Ureter (tissue), 1 donor: ENCODE measurements at places on chromosomes 12 and 14.

- no peak for DNase-seq
Measured at GRCh38 chr14:105761842-105762241, 235.5 kb downstream of the TMEM121 start.

GRCh38 chr14:37470251-37470650 is 124.8 kb downstream of the FOXA1 start:
- no peak for DNase-seq

DNA sequence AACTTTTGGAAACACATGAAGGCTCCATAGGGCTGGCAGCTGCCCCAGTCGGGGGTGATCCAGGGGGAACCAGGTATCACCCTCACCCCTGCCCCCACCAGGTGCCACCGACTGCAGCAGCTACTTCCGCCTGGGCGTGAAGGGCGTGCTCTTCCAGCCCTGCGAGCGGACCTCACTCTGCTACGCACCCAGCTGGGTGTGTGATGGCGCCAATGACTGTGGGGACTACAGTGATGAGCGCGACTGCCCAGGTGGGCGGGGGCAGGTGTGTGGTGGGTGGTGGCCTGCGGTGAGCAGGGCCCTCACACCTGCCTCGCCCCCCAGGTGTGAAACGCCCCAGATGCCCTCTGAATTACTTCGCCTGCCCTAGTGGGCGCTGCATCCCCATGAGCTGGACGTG is 22.3 kb upstream of the NXPH4 start:
- no peak for DNase-seq

- DNase-seq: no peak
Measured at GRCh38 chr12:79524507-79525148, 166.1 kb downstream of the PAWR start.

GRCh38 chr14:32986791-32987540 is 48.3 kb downstream of the NPAS3 start:
- DNase-seq: no peak

GRCh38 chr12:131860472-131861260 is 32.5 kb downstream of the MMP17 start:
- DNase-seq: peak; percentile 60

DNA sequence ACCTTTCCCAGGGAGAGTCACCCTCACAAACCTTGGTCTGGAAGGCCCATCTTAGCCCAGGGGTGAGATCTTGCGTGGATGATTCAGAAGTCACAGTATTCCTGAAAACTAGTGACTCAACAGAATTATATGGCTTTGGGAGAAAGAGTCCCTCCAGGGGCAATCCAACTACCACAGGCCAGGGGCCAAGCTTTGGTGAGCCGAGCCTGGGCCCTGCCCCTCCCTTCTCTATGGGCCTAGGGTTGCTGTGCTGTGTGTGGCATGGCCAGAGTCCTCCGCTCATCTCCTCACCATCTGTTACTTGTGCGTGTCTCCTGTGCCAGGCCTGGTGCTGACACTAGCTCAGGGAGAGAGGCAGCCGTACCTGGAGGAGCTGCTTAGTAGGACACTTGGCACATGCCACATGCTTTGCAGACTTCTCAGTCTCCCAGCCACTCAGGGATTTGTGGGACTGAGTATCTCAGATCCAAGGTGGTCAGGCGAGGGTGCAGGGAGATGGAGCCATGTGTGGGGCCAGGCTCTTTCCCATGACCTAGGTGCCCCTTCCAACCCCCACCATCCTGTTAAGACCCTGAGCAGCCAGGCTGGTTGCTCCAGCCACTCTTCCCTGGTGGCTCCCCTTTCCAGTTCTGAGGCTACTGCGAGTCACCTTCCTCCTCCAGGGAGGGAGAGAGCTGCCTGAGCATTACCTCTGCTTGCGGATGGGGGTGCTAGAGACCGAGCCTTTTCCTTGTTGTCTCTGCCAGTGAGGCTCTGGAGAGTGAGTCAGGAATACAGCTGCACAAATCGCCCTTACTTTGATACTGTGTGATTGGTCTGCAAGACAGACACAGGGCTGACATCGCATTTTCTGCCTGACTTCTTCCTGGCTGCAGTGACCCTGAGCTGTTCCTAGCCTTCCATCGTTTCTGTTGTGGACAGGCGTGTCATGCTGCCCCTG is 94.1 kb downstream of the SLC25A47 start:
- DNase-seq: peak; percentile 74

DNA sequence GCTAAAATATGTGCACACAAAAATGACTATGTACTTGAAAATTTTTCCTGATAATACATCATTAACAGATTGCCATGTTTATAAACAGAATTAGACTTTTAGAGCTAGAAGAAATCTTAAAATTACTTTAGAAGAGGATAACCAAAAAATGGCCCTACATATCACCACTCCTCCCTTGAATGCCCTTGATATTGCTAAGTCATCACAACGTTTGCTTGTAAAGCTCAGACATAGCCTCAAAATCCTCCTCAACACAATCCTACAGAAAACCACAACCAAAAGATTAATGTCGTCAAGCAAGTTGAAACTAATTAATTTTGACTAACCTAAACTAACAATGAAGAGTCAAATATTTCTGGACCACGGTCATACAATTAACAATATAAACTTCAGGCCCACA is 19.4 kb upstream of the NAA30 start:
- no peak for DNase-seq

GRCh38 chr12:26906704-26907103 is 31.1 kb downstream of the INTS13 start:
- DNase-seq: no peak

- peak; percentile 68 for DNase-seq
Measured at GRCh38 chr12:121804417-121805111, 755 bp downstream of the SETD1B start.

- DNase-seq: no peak
Measured at GRCh38 chr12:117053050-117053400, 46.2 kb downstream of the TESC start.

DNA sequence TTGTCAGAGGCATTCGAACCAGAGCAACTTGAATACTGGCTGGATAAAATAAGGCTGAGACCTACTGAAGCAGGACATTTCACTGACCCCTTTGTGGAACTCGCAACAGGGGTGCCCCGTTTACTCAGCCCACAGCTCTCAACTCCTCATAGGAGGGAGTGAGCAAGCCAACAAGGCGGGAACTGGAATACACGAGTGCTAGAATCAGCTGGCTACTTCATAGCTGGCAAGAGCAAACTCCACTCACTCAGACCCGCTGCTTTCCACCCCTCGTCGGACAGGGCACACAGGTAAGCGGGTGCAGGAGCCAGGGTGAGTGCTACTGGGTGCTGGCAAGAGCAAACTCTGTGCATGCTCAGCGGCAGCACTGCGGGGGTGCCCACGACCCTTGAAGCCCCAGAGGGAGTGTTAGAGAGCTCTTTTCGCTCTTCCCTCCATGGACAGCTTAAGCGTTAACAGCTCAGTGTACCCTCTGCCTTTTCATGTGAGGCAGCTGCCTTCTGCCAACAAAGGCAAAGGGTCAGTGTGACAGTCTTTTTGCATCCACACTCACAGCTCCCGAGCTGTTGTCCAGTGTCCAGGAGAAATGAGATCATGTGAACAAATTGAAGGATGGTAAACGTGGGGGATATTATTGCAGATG is 15.7 kb downstream of the CAPZA3 start:
- no peak for DNase-seq

GRCh38 chr12:124456652-124457152 is 110.7 kb downstream of the NCOR2 start:
- DNase-seq: no peak

- no peak for DNase-seq
Measured at GRCh38 chr14:95705518-95705917, 8.4 kb downstream of the TCL1A start.

GRCh38 chr14:74824997-74825396 is 50.9 kb downstream of the PROX2 start:
- no peak for DNase-seq

- DNase-seq: no peak
Measured at GRCh38 chr12:23217158-23217557, 592.2 kb downstream of the ETNK1 start.

GRCh38 chr12:101738920-101739665 is at the start of gene SYCP3:
TSS of gene SYCP3 (minus strand) at chr12:101739462. CDS start at chr12:101737935, 1,527 bp downstream.
- DNase-seq: no peak

GRCh38 chr14:25396128-25396527 is 346.2 kb upstream of the STXBP6 start:
- no peak for DNase-seq

- DNase-seq: no peak
Measured at GRCh38 chr12:87441511-87441910, 587.7 kb downstream of the C12orf50 start.

- DNase-seq: no peak
Measured at GRCh38 chr14:30564868-30565248, 5.9 kb downstream of the G2E3 start.

- no peak for DNase-seq
Measured at GRCh38 chr12:65681226-65681625, 143.1 kb upstream of the HMGA2 start.

GRCh38 chr12:90260136-90260535 is 551.5 kb upstream of the ATP2B1 start:
- DNase-seq: no peak

GRCh38 chr12:125159702-125160101 is 94.5 kb downstream of the AACS start:
- DNase-seq: no peak
